ENCODE measurements at places on chromosomes 16 and 17.
A peak's percentile ranks its signal among the peaks of the same experiment; 100 is the strongest.

- no peak for DNase-seq
Measured at GRCh38 chr16:71217506-71217905, 13.0 kb downstream of the HYDIN start.

GRCh38 chr16:27341549-27341948 lies 27.8 kb downstream of the IL4R start:
- peak; percentile 45 for DNase-seq

DNA sequence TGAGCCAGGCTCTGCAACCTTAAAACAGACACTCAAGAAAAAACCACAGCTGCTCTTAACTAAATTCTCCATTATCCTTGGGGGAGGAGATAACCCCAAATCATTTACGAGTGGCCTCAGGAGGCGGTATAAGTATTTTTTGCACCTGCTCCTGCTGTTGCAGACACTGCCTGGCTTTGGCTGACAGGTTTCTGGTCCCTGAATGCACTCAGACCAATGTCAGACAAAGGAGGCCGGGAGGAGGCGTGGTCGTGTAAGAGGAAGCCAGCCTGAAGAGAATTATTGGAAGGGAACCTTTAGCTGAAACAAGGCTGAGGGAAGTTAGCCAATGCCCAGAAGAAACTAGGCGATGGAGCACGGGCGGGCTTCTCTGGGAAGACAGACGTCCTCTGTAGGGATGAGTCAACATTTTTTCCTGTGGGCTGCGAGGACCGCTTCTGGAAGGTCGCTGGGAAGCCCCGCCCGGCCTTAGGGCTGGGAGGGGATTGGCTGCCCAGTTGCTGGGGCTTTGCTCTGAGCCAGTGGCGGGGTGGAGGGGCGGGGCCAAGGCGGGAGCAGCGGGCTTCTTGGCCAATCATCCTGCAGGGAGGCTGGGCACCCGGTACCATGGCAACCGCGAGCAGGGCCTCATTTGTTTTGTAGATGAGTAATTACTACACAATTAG lies 82.3 kb downstream of the CCDC182 start:
- peak; percentile 57 for DNase-seq

DNA sequence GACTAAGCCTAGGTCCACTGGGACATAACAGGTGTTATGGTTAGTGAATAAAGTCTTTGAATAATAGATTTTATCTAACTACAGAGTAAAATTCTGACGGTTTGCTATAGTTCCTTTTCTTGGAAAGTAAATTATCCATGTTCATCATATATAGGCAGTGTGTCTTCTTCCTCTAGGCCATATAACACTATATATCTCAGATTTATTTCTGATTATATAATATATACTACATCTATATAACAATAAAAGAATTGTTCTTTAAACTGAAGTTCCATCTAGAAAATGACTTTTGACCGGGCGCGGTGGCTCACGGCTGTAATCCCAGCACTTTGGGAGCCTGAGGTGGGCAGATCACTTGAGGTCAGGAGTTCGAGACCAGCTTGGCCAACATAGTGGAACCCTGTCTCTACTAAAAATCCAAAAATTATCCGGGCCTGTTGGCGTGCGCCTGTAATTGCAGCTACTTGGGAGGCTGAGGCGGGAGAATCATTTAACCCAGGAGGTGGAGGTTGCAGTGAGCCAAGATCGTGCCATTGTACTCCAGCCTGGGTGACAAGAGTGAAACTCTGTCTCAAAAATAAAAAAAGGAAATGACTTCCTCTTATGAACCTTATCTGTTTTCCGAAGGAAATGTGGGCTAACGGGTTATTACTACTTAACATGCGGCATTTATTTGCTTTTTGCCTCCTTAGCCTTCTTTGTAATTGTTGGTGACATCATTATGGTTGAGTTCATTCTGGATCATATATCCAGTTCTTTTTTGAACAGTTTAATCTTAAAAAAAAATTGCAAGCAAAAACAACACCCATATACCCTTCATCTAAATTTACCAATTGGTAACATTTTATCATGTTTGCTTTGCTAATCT lies 29.2 kb downstream of the NOL11 start:
- DNase-seq = no peak

- DNase-seq = no peak
Measured at GRCh38 chr17:36616061-36617029, 15.0 kb downstream of the MRM1 start.

GRCh38 chr16:72751076-72751475 lies 296.9 kb downstream of the ZFHX3 start:
- no peak for DNase-seq

GRCh38 chr16:2206420-2206779 lies 1.1 kb downstream of the MLST8 start:
- no peak for DNase-seq

DNA sequence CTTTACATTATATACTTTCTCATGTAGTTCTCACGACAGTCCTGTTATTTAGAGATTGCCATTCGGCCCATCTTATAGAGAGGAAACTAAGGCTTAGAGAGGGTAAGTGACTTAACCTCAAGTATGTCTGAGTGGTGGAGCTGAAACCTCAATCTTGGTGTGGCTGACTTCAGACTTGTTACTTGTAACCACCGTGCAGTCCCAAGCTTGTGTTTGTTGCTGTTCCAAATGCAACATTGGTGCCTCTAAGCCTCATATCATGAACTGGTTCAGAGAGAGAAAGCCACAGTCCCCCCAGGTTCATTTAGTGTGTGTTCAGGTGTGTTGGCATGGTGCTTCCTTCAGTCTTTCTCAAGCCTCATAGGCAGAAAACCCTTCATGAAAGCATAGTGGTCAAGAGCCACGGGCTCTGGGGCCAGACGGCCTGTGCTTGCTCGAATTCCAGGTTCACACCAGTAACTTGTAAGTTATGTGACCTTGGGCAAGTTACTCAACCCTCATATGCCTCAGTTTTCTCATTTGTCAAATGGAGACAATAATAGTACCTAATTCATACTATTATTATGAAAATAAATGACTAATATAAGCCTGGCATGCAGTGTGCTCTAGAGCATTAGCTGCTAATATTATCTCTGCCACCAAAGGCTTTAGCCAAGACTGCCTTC lies 39.9 kb downstream of the CDH1 start:
- no peak for DNase-seq

DNA sequence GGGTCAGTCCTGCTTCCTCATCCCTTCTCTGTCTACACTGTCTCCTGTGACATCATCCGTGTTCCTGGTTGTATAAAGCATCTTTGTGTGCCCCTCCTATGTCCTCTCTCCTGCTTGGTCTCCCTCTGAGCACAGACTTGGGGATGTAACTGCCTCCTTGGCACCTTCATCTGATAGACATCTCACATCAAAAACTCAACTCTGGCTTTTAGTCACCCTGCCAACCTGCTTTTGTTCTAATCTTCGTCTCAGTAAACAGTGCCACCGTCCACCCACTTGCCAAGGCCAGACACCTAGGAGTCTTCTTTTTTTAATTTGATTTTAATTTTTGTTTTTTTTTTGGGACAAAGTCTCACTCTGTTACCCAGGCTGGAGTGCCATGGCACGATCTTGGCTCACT lies 16.9 kb upstream of the KSR1 start:
- no peak for DNase-seq

DNA sequence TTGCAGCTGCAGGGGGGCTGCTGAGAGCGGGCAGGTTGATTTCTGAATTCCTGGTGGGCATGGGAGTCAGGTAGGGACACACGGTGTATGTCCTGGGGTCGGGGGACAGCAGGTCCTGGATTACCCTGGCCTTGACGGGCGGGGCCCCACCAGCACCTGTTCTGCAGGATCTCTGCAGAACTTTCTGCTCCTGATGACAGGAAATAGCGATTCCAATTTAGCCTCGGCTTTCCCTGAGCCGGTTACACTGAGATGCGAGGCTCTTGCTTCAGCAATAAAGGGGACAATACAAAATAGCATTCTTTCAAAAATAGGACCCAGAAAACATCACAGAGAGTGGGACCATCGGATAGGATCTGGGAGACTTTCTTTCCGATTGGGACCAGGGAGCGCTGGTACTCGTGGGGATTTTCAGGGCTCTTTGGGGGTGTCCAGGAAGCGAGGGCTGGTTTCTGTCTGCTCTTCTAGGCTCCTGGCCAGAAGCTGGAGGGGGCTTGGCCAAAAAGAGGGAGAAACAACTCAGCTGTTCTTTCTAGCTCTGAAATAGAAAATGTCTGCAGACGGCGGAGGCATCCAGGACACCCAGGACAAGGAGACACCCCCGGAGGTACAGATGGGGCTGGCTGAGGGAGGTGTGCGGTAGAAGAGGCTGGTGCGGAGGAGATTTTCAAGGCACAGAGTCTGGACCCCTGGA lies 642 bp downstream of the ZNF205 start:
- no peak for DNase-seq

DNA sequence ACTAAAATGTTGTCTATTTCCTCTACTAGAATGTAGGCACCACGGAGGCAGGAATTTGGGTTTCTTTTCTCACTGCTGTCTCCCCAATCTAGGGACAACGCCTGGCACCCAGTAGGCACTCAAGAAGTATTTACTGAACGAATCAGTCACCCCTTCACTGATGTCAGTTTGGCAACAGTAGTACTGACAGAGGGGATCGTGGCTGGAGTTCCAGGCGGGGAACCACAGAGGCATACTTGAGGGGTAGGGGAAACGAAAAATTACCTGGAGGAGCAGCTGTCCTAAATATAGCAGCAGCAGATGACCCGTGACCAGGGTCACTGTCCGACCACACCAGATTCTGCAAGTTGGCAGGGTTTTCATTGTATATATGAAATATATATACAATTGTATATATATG lies 33.3 kb downstream of the TRIM25 start:
- no peak for DNase-seq

- no peak for DNase-seq
Measured at GRCh38 chr17:61149862-61150362, 249.7 kb upstream of the TBX2 start.

DNA sequence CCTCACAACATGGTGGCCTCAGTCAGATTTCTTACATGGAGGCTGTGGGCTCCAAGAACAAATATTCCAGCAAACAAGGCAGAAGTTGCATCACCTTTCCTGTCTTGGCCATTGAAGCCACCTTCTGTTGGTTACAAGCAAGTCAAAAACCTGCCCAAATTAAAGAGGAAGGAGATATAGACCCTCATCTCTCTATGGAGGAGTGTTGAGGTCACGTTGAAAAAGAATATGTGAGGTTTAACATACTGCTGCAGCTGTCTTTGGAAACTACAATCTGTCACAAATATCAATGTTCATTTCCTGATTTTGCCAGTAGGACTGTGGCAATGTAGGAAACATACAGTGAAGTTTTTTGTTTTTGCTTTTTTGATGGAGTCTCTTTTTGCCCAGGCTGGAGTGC lies 211.4 kb downstream of the COPRS start:
- DNase-seq = no peak

DNA sequence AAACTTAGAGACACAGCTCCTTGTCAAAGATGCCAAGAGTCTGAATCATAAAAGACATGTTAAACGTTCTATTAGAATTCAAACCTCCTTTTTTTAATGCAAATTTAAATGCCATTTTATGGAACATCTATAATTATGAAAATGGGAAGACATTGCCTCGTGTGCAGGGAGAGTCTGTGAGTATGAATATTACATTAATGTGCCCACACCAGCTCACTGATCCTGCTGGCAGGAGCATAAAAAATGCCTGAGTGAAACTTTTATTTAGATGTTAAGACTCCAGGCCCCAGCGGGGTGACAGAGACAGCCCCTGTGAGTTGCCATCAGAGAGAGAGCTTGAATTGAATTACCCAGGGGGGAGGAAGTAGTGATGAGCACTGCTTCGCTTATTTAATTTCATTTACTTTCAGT lies 84.8 kb downstream of the SNX11 start:
- no peak for DNase-seq

DNA sequence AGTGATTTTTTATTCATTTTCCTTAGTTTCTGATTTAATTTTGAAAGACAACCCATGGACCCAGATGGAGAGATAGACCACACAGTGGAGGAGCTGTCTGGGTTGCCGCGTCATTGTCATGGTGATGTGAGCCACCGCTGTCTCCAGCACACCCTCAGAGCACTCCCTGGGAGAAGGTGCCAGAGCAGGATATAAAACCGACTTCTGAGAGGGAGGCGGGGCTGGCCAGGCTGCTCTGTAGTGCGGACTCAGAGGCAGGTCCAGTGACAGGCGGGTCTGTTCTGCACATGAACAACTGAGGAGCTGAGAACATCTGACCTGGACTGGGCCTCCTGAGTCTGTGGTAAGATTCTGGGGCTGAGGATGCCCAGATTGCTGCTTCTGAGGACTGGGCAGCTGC lies 216.3 kb upstream of the NLRP1 start:
- no peak for DNase-seq

GRCh38 chr17:22145605-22146178 lies 453.4 kb downstream of the KCNJ18 start:
- DNase-seq = no peak

All from B cell (primary cell).